Hypothalamus (tissue), 51 donors: ENCODE measurements at places on chromosomes 5 and 9.

GRCh38 chr5:172008111-172008455 is 1.6 kb upstream of the FBXW11 start:
- no peak for DNase-seq

DNA sequence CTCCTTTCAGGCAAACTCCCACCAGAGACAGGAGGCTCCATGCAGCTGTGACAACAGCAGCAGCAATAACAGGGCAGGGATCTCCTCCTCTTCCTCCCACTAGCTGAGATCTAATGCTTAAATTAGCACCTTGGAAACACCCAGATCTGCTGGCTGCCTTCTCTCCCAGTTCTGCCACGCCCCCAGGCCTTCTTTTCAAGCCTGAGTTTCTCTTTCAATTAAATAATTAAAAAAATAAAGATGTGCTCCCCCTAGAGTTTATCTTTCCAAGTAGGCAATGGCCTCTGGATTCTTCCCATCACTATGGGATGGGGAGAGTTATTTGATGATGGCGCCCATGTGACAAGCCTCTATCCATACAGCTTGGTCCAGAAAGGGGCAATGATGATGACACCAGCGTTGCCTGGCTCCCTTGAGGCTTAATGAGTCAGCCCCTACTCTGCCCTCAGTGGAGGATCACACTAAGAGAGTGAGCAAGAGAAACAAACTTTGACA is 3.8 kb downstream of the FAM219A start:
- peak; percentile 40 for DNase-seq

GRCh38 chr9:13983607-13984006 is 330.3 kb downstream of the NFIB start:
- no peak for DNase-seq

DNA sequence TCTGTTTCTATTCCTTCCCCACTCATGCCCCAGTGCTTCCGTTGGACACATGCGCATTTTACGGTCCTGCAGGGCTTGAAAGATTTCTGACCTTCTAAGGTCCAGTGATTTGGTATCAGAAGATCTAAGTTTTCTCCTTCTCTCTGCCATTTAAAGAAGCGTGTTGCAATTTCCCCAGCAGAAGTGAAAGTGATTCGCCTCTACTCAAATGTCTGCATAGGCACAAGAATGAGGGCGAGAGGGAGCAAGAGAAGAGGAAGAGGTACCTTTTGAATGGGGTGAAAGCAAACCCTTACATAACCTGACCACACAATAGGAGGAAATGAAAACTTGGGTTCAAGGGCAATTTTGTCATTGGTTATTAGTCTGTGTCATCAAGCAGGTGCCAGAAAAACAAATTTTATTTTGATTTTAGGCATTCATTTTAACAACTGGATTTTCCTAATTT is 31.7 kb upstream of the NR3C1 start:
- DNase-seq = no peak

DNA sequence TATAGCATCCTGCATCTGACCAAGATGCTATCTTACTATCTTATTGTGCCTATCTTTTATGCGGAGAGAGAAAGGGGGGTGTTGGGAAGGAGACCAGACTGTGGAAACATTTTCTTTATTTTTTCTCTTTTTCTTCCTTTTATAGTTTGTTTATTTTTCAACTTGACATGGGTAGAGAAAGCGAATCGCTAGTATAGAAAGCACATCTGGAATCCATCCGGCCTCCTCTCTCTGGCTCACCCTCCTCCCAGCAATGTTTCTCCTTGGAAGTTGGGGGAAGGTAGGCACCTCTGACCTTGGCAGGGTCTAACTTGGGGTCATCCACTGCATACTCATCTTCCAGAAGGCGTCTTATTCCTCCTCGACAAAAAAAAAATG is 3.9 kb downstream of the S1PR3 start:
- no peak for DNase-seq

GRCh38 chr5:109278141-109278540 is 131.6 kb downstream of the PJA2 start:
- DNase-seq = no peak

- DNase-seq = peak; percentile 74
Observed at GRCh38 chr5:170267431-170268152, 30.0 kb downstream of the LCP2 start.

GRCh38 chr5:53249529-53250200 is 140.1 kb upstream of the MOCS2 start:
- no peak for DNase-seq

DNA sequence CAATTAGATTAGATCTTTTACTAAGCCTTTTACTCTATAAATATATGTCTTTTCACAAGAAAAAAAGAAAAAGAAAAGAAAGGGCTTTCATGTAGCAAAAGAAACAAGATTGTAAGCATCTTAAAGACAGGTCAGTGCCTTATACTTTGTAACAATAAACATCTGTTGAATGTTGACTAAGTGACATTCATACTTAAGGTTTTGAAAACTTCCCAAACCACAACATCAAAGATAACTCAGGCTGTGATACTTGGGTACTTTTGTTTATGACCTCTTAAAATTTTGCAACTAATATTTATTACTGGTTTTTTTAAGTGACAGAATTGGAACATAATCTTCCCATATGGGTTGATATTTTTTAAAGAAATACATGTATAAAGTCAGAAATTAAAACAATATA is 7.4 kb downstream of the GRAMD2B start:
- DNase-seq = no peak

GRCh38 chr5:176162198-176162597 is 76.0 kb upstream of the SIMC1 start:
- no peak for DNase-seq

DNA sequence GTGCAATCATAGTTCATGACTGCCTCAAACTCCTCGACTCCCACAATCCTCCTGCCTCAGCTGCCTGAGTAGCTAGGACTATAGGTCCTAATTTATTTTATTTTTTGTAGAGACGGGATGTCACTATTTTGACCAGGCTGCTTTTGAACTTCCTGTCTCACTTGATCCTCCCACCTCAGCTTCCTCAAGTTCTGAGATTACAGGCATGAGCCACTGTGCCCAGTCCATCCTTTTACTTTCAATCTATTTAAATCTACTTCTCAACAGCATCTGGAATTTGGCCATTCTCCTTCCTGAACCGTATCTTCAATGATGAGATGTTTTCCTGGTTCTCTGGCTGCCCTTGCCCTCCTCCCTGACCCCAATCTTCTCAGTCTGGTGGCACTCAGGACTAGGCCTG is 12.2 kb upstream of the GRIN1 start:
- no peak for DNase-seq

GRCh38 chr5:84535281-84535680 is 150.6 kb upstream of the EDIL3 start:
- no peak for DNase-seq

DNA sequence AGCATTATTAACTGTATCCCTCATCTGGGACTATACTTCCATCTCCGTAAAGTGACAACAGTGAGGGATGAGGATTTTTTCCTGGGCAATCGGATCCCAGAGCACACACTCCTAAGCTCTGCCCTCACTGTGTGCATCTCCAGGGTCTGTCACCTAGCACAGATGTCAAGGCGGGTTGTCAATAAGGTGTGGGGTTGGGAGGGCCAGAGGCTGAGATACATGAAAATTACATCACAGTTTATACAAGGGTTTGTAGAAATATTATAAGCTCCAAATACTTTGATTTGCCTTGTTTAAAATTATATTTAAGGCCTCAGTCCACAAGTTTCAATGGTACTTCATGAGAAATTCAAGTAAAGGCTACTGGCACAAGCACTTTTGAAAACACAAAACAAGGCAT is 4.5 kb downstream of the ADAMTS12 start:
- no peak for DNase-seq
